ENCODE measurements at places on chromosomes 3 and 15. TPM values are rescaled to one million over a fixed set of nuclear protein-coding genes. Genes with fewer than 3 reads are reported as not detected.

GRCh38 chr15:80072285-80072994, 13.0 kb downstream of the ZFAND6 start:
- no peaks in the 10 kb centered on the region for H3K4me1 ChIP-seq
- no peaks in the 10 kb centered on the region for H3K27me3 ChIP-seq
- no peak for DNase-seq
- no peak overlapping the region for H3K4me3 ChIP-seq
- H3K27ac ChIP-seq: no peak overlapping the region

GRCh38 chr3:9915254-9916141, 1.4 kb upstream of the IL17RC start:
- peaks cover 13% of the 10 kb centered on the region for H3K4me1 ChIP-seq
- H3K36me3 ChIP-seq: no peaks in the 10 kb centered on the region
- peak overlapping the region; percentile 82 for H3K27ac ChIP-seq
- no peaks in the 10 kb centered on the region for H3K27me3 ChIP-seq
- peak; percentile 79 for DNase-seq

The CHRM5 gene
- not detected for total RNA-seq

The TRIM42 gene
- not detected for total RNA-seq

The PRSS50 gene
- 0.40 TPM for total RNA-seq

Data from ovary (tissue), 10 donors.